ENCODE measurements at places on chromosomes 2 and 18.

DNA sequence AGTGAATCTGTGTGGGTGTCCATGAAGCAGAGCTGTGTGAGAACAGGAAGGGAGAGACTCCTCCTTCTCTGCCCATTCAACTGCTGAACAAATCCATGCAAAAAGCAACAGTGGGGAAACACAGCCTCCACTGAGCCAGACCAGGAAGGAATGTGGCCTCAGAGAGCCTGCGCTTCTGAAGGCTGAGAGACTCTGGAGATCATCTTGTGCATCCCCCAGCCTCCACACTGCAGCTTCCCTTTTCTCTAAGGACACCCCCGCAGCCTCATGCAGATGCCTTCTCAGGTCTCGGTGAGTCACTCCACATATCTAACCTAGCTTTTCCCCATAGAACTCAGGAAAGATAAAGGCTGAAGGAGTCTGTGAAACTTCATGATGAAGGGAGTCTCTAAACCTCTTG lies 402.9 kb downstream of the TNS1 start:
- DNase-seq, result no peak

DNA sequence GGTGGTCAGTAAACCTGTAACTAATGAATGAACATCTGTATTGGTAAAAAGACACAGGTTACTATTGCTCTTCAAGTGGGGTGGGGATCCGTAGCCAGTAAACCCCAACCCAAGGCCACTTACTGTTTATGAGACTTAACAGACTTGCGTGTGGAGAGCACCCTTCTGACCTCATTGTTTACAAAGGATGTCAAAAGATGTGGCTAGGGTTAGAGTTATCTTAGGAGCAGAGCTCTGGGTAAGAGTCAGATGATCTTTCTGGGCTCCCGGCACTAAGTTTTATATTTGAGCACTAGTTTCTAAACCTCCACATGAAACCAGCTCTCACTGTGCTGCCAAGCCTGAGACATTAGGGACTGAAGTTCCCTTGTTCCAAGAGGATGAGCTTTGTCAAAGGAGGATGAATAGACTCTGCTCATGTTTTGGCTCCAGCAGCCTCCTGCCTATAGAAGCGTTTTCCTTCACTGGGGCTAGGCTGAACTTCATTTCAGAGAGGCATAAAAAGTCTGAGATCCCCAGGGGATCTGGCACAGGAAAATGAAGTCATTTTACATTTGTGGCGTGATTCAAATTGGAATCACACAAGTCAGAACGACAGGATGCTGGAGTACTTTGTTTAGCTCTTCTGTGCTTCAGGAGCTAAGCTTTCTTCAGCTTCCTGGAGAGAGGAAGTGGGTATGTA lies 403.1 kb upstream of the TRIB2 start:
- no peak for DNase-seq

DNA sequence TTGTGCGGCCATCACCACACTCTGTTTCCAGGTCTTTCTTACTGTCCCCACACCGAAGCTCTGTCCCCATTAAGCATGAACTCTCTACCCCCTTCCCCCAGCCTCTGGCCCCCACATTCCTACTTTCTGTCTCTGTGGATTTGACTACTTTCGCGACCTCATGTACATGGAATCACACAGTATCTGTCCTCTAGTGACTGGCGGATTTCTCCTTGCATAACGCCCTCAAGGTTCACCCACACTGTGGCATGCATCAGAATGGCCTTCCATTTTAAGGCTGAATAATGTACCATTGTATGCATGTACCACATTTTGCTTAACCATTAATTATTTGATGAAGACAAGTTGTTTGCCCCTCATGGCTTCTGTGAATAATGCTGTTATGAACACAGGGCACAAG lies 467.6 kb upstream of the HS6ST1 start:
- no peak for DNase-seq

DNA sequence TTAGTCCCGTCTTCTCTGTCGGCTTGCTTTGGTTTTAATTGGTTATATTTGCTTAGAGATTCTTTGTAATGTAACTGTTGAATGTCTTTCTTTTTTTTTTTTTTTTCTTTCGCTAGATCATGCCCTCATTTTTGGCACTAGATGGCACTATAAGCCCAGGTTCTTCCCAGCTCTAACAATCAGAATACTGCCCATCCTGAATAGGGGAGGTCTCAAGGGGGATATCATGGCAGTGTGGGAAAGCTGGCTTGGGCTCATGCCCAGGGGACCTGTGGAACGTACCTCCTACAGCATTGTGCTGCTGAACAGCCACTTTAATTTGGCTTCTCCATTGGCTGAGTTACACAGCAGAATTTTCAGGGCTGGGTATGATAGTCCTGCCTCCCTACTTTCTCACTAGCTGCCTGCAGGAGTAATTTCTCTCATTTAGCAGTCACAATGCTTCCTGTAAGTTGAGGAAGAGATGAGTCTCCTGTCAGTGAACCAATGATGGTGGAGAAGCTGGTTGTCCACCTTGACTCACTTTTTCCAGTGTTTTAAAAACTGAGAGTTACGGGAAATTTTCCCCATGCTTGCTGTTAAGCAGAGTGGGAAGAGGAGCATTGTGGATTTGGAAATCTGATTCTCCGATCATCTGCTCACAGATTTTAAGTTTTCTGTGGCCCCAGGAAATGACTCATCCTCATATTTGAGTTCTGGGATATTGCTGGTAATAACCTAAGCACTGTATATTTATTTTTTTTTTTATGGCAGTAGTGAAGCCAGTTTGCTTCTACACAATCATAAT lies 47.2 kb downstream of the RAD51AP2 start:
- no peak for DNase-seq

DNA sequence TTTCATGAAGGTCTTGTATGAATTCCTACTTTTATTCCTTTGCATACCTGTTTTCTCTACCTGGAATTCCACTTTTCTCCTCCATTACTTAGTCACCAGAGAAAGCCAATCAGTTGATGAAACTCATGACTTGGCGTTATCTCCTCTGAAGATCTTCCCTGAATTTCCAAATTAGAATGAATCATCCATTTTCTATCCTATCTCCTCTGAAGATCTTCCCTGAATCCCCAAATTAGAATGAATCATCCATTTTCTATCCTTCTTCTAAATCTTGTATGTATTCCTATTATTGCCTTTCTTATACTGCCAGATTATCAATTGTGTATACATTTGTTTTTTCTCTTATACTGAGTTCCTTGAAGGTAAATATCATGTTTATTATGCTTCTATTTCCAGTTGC lies 440.4 kb downstream of the CCDC85A start:
- DNase-seq, result no peak

GRCh38 chr2:174072069-174072468 lies 106.9 kb upstream of the SP3 start:
- DNase-seq, result no peak

- no peak for DNase-seq
Observed at GRCh38 chr2:41375901-41376300, 671.9 kb upstream of the PKDCC start.

DNA sequence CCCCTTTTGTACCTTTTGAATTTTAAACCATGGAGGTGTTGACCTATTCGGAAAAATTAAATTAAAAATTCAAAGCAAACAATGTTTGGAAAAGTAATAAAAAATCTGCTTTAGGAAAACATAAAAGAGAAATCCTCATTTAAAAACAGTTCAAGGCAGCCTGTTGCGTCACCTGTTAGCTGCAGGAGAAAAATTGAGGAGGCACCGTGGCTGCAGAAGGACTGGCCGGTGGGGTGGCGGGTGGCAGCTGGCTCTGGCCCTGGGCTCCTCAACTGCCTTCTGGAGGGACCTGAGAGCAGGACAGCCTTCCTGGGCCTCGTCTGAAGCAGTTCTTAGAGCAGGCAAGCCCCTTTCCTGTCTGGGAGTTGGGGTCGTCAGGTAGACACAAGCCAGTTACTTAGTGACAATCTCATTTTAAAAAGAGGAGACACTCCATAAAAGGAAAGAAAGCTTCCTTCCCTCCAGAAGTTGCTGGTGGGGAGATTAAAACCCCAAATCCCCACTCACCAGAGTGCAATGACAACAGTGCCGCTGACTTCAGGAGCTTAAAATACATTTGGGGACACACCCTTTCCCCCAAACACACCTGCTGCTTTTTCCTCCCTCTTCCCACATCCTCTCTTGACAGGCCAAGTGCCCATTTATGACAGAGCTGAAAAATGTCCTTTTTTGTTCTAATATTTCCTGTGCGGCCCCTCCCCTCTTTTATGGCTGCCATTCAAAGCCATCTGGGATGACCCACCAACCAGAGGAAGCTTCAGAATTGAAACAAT lies 9.7 kb downstream of the ZBTB7C start:
- DNase-seq, result no peak

- no peak for DNase-seq
Observed at GRCh38 chr2:102895376-102895775, 133.5 kb downstream of the TMEM182 start.

DNA sequence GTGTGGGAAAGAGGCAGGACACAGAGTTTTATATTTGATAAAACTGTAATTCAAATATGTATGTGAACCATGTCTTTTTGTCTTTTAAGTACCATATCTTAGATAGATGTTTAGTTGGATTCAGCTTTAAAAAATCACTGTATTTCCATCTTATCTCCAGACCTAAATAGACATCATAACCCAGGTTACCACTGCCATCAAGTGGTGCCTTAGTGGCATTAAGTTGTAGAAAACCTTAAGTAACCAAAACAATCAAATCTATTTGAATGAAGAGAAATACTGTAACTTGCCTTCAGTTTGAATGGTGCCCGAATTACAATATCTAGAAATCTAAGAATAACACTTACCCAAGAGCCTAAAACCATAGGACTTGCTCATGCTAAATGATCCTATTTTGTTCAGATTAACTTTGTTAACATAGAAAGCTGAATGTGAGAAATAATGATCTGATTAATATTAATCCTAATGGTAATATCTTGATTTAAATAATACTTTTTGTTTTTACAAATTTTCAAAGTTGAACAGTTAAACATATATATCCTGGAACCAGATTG lies 92.5 kb upstream of the MAP2 start:
- DNase-seq, result no peak

- no peak for DNase-seq
Observed at GRCh38 chr2:220127311-220127710, 499.9 kb downstream of the SLC4A3 start.

GRCh38 chr18:28036488-28036887 lies 140.4 kb downstream of the CDH2 start:
- no peak for DNase-seq

DNA sequence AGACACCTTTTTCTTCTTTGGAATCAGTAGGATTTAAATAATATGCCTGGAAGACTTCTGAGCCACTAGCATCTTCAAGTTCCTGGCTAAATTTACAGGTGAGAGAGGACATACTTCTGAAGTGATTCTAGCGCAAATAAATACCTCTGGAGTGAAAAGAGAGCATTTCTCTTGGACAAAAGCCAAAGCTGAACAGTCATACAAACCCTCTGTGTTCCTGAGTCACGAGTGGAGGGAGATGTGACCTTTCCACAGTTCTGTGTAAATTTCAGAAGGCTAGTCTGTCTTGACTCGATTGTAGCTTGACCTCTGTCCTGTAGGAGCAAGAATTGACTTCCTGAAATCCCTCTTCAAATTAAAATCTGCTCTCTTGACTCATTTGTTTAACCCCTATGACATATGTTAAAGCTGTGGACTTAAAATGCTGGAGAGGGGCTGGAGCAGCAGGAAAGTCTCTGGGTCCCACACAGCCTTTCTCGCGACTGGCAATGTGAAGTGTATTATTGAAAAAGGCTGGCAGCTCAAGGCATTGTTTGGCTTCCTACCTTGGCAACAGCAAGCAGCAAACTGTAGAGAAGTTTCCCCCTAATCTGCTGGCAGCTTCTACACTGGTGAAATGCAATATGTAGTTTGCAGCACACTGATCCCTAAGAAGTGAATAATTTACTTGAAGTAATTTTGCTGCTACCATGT lies 79.6 kb upstream of the GCFC2 start:
- no peak for DNase-seq

DNA sequence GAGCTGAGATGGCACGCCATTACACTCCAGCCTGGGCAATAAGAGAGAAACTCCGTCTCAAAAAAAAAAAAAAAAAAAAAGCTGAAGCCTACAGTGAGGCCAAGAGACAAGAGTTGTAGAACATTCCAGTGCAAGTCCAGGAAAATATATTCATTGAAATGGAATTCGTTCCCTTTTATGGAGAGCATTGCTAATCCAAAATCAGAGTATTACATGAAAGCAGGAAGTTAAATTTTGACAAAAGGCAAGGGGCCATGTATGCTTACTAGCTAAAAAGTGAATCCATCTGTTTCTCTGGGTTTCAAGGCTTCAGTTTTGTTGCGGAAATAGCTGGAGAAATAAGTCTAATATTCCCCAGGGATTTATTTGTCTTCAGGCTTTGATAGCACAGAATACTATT lies 471.7 kb downstream of the THSD7B start:
- no peak for DNase-seq

- DNase-seq, result no peak
Observed at GRCh38 chr2:120749506-120750431, 14.1 kb downstream of the GLI2 start.

GRCh38 chr18:49893036-49893435 lies 79.7 kb upstream of the ACAA2 start:
- DNase-seq, result no peak

- DNase-seq, result no peak
Observed at GRCh38 chr2:85396531-85397470, 13.4 kb downstream of the CAPG start.

DNA sequence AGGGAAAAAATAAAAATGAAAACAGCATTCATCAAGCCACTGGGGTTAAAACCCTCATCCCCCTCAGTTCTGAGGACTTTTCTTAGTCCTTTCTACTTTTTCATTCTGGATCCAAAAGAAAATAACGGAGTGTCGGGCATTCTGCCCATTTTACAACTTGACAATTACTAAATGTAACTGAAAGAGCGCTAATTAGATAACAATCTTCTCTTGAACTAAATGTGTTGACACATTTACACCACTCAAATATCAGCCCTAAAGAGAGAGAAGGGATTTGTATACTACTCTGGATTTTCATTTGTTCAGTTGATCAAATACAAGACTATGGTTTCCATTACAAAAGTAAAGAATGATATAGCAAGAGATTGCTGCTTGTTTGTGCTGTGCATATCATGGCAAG lies 27.5 kb downstream of the ABCA12 start:
- DNase-seq, result no peak

DNA sequence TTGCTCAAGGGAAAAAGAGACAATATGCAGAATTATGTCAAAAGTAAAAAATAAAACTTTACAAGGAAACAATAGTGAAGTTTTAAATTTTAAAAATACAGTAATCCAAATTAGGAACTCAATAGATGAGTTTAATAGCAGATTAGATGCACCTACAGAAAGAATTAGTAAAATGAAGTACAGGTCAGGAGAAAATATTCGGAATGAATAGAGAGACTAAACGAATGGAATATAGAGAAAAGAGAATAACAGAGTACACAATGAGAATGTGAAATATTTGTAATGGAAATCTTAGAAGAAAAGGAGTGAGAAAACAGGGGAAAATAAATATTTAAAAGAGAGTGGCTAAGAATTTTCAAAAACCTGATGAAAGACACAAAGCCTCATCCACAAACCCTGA lies 275.7 kb upstream of the MMADHC start:
- no peak for DNase-seq

Measured in activated naive CD8-positive, alpha-beta T cell treated with anti-CD3 and anti-CD28 coated beads for 36 hours (primary cell).